ENCODE measurements at places on chromosomes 11 and 22.

DNA sequence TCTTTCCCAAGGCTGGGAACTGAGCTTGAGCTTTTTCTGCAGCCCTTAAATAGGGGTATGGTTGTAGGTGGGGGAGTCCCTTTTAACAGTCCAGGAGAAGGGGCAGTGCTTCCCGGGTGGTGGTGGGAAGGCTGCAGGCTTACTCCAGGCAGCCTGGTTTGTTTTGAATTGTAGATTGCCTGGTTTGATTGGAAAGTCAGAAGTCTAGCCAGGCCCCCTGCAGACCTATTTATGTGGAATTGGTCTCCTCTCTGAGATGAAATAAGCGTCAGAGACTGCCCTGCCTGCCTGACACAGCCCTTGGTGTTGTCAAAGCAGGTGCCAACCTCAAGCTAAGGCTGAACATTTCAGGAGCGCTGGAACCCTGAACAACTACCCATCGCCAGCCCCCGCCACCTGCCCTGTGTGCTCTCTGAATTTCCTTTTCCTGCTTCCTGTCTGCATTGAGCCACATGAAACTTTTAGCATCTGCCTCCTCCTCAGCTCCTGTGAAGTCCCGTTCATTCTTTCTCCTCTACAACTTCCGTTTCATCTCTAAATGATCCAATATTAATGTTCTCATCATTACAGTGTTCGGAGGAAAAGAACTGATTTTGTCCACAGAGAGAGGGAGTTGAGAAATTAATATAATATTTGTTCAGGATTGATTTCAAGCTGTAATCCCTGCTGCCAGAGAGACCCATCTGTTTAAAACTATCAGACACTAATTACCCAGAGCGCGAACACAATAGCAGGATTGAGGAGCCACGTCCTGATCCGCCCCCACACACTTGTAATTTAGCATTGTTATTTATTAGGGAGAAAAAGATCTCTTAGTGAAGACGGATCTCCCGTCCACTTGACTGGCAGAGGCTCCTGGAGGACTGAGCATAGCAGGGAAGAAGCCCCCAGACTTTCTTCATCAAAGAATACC, 136.5 kb downstream of the TRIM29 start:
- DNase-seq = no peak

DNA sequence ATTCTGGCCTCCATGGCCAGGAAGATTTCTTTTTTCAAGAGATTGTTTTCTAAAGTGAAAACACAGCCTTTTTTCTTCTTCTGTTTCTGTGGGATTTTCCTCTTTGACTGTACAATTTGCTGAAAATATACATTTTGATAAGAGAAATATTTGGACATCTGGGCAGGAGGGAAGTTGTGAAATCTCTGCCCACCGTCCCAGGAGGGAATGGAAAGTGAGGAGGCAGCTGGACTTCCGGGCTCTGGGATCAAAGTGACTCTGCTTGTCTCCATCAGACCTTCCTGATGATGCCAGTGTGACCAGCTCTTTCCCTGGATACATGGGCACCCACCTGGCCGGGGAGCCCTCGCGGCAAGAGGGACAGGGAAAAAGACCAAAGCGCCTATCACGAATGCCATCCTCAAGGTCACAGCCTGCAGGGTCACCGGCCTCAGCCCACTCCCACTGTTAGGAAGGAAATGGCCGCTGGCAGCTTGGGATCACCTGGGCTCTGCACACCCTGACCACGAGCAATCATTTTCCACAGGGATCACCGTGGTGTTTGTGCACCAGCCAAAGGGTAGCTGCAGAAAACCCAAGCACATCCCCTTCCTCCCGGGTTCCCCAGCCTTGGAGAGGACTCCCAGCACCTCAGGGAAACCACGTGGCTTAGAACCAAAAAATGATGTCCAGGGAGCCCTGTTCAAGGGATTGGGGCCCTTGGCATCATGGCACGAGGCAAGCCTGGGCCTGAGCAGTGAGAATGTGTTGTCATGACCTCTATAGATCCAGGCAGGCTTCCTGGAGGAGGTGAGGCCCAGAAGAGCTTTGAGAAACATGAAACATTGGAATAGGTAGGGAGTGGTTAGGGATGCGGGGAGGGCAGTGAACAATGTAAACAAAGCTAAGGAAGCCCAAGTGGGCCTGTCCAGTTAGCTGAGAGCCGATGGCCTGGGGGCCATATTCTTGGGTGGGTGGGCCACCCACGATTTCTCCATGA, 29.1 kb upstream of the CCND1 start:
- DNase-seq = no peak

DNA sequence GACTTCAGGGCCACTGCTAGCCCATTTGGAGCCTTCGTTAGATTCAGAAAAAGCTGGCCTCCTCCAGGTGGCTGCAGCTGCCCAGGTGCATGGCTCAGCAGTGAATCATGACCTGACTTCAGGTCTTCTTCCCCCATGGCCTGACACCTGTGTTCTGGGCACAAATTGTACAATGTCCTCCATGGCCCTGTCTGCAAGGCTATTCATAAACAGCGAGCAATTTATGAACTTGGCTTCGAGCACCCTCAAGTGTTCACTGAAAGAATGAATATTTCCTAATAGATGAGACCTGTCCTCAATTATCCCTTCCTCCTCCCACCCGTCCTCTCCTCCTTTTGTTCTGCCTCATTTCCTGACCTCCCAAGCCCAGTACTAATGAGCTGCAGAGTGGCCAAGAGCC, 12.2 kb upstream of the VPS37C start:
- DNase-seq = no peak

- DNase-seq = no peak
Measured at GRCh38 chr11:35089666-35090065, 49.3 kb upstream of the CD44 start.

DNA sequence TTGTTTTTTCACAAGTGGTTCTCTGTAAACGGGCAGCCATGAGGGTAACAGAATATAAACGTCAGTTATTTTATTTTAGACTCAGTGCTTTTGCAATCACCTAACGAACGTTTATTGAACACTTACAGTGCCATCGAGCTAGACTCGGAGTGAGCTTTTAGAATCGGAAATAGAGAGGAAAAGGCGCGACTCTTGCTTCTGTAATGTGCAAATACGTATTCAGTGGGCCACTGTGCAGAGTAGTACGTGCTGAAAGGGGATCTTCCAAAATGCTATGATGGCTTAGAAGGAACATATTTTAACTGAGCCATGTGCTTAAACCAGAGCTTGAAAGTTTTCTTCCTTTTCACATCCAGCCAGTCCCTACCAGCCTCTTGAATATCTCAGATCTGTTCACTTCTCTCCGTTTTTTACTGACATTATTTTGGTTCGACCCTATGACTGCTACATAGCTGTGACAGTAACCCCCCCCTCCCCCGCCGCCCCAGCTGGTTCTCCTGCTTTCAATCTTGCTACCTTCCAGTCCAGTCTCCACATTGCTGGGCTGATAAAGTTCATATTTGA, 468 bp downstream of the DDIAS start:
- DNase-seq = no peak

DNA sequence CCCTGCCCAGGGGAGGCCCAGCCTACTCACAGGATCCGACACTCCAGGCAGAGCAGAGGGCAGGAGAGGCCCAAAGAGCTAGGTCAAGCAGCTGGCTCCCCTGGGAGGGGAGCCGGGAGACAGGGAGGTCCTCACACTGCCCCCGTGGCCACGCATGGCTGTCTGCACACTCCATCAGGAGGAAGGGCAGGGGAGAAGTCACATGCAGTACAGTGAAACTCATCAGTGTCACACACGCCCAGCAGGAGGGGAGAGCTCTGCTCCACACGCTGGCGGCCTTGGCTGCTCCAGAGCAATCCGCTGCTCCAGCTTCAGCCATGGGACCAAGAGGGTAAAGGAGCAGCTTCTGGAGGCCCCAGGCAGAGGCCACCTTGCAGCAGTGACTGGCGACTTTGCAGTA, 14.3 kb downstream of the TCIRG1 start:
- DNase-seq = no peak

- no peak for DNase-seq
Measured at GRCh38 chr22:21067901-21068680, 22.3 kb downstream of the LRRC74B start.

DNA sequence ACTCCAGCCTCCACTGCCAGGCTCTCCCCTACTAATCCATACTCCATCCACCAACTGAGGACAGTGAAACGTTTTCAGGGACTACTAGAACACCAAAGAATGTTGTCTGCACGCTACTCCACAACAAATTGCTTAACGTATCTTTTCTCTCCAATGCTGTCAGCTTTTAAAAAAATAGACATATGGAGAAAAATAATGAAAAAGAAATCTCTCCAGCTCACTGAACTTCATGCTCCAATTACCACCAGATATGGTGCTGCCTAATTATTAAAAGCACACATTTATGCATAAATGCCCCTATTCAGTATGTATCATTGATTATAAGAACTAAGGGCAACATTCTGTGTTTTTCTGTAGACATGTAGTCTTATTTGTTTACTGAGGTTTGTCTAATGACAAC, 672.2 kb upstream of the ANO3 start:
- no peak for DNase-seq

GRCh38 chr11:40186437-40187263, 1272.8 kb downstream of the LRRC4C start:
- DNase-seq = no peak

- DNase-seq = no peak
Measured at GRCh38 chr22:49040754-49041467, 786.8 kb downstream of the BRD1 start.

DNA sequence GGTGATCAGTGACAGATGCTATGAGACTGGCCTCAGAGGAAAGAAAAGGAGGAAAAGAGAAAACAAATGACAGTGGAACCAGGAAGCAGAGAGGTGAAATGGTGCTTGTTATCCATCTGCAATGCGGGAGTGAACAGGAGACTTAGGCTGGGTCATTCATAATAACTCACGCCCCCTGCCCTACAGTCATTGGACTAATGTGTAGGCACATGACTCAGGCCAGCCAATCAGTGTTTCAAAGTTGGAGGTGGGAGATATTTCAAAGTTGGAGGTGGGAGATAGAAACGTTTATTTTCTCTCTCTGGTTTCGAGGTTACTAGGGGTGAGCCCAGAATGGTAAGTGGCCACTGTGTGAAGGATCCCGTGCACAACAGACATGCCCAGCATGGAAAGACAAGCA, 30.3 kb downstream of the SLC22A6 start:
- DNase-seq = no peak

DNA sequence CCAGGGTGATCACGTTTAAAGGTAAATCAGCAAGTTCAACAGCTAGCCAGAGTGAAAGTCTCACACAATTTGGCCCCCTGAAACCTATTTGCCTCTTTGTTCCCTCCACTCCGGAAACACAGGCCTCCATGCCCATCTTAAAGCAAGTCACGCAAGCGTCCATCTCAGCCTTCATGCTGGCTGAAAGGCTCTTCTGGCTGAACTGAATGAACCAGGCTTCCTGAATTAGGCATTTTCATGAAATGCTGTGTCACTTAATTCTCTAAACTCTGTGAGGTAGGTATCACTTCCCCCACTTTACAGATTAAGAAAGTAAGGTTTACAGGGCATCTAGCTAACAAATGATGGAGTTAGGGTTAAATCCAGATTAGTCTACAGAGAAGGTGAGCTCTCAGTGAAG, 1.4 kb downstream of the SLC25A17 start:
- DNase-seq = no peak

- DNase-seq = no peak
Measured at GRCh38 chr11:57434640-57435546, 8.0 kb upstream of the SLC43A3 start.

DNA sequence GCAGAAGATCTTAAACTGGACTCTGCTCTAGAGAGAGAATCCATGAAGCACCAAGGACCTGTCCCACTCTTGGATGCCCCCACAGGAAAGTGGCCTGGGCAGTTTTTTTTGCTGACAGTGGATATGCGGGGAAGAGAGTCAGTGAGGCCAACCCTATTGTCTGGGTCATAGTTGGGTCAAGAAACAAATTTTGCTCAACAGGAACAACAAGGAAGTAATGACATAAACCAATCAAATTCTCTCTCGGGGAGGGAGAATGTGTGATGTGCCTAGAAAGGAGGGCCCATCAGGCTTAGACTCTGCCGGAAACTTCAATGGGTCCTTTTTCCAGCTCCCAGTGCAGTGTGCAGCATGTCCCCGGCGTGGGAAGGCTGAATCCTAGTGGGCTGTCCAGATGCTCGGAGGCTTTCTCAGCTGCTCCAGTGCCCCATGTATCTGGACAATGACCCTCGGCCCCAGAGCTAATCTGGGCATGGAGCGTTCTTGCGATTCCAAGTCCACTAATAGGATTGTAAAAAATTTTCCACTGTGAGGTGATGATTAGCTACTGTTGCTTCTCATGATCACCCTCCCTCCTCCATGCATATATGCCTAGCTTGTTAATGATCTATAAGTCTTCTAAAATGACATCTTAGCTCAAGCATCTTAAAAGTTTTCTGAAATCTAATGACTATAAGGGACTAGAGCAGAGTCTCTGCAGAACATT, 101.0 kb downstream of the SNX19 start:
- no peak for DNase-seq

DNA sequence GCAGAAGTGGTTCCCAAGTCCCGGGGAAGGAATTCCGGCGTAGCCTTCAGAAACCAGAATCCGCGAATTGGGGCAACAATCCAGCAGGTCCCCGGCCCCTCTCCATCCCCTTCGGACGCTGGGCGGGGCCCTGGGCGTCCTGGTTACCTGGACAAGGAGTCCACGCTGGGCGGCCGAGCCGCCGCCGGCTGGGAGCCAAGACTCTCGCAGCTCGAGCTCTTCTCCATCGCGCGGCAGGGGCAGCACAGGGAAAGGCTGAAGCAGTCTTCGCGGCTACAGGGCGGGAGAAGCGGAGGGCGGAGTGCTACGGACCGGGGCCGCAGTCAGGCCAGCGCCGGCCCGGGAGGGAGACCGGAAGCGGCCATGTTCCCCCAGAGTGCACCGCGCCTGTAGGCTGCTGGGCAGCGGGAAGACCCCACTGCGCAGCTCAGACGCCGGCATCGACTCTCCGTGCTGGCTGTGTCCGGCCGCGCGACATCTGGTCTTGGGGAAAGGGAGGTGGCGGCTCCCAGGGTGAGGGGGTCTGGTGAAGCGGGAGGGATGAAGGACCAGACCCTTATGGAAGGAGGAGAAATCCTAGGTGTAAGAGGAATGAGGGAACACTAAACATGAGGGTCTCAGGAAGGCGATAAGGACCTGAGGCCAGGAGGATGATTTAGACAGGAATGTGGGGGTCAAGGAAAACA, at the start of gene MTMR2:
Gene MTMR2, minus strand, starts transcription at position 380 of the 686 bp plus-strand sequence. Its CDS starts 153 bp downstream, at position 227.
- DNase-seq = peak; percentile 41

DNA sequence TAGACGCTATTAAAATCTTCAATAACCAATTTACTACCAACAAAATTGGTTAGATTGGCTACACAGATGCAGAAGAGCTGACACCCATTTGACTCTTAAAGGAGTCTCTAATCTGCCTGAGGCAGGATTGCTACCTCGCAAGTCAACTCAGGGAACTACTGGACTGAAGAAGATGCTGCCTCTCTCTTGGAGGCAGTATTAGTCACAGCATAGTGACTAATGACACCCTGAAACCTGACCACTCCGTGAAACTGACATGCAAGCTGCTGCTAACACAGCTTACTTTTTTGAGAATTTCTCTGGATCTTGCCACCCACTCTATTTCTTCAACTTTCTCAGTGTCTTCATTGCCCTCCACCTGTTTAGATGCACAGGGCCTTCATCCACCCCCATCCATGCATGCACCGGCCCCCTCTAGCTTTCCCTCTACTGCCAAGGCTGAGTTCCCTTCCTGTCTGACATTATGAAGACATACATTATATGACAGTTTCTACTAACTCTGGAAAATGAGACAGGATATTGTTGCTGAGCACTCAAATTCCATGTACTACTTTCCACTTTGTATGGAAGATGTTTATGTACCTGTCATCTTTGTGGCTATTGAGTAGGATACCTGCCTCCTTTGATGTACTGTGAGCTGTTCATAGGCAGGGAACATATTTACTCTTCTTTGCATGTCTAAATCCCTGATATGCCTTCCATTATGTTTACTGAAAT, 183.2 kb downstream of the MSANTD4 start:
- no peak for DNase-seq
